ENCODE measurements at places on chromosomes 5 and 9.
A peak's percentile ranks its signal among the peaks of the same experiment; 100 is the strongest.

DNA sequence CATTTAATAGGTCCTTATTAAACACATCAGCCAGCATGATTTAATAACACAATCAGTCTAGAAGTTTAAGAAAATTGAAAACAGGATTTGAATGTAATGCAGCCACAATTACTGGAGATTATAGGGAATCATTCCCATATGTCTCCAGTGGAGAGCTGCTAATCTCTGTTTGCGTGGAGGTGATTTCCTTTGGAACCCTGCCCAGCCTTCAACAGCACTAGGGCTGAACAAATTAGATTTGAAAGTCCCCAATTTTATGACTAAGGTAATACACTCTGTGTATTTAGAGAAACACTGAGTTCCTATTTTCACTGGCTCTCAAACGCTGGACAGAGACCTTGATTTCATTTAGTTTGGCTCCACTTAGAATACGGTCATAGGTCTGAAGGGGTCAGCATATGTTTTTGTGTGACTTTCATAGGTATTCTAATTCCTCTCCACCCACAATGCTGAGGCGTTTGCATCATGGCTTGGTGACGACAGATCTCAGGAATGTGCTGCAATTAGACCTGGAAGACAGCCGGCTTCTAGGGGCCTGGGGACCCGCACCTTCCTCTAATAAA, 508.3 kb downstream of the EBF1 start:
- DNase-seq, result no peak

GRCh38 chr5:168295574-168296201, 4.2 kb downstream of the WWC1 start:
- no peak for DNase-seq

GRCh38 chr9:113872485-113873143, 3.5 kb upstream of the ZNF618 start:
- no peak for DNase-seq

- no peak for DNase-seq
Measured at GRCh38 chr5:80387063-80387768, 20.6 kb upstream of the ZFYVE16 start.

GRCh38 chr9:4494332-4494731, 4.1 kb downstream of the SLC1A1 start:
- no peak for DNase-seq

GRCh38 chr9:132049900-132050299, 29.8 kb downstream of the MED27 start:
- DNase-seq, result no peak

GRCh38 chr9:95494022-95494415, 22.8 kb downstream of the PTCH1 start:
- DNase-seq, result no peak

DNA sequence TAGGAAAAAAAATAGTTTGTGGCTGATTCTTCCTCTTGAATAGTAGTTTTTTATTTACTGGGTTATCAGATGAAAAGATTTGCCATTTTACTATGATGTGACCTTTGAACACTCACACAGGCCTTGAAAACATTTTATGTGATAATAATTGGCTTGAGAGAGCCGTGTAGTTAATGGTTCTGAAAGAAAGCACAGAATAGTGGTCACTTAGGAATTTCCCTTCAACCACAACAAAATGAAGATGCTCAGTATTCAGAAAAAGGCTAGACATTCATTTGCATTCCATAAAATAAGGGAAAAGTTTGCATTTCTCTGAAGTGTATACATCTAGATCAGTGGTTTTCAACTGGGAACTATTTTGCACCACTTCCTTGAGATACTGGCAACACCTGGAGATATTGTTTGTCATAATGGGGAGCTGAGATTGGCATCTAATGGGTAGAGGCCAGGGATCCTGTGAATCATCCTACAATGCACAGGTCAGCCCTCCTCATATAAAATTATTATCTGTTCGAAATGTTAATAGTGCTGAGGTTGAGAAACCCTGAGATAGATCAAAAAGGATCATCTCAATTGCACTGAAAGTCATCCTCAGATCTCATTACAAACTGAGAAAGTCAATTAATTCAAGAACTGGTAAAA, 446.4 kb upstream of the CCNG1 start:
- DNase-seq, result no peak

DNA sequence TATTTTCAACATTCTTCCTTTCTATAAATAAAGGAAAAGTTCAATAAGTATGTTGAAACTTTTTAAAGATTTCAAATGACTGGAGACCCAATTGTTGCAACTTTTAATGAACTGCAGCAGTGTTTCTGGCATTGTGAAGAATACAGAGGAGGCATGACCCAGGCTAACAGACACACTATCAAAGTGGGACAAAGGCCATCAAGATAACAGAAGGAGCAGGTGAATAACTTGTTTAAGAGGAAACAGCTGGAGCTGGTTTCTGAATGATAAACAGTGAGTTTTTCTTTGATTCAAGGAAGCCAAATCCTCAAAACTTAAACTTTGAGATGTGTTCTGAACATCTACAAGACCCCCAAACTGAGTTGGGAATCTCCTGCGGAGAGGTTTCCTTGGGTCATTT, 734.6 kb downstream of the TLR4 start:
- no peak for DNase-seq

DNA sequence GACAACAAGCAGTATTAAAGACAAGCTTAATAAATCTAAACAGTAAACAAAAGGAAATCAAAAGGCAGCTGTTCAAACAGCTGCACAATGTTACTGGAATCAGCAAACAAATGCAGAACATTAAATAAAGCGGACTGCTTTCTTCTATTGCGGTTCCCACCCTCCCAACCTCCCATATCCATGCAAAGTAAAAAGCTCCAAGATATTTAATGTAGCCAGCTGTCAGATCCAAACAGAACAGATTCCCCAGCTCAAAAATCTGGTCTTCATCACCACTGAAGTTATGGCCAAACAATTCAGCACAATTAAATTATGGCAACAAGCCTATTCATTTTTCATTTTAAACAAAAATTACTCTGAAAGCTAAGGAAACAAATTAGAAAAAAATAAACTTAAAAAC, 75.9 kb downstream of the SLC38A9 start:
- DNase-seq, result no peak

GRCh38 chr9:97468658-97469448, 32.6 kb upstream of the TMOD1 start:
- peak; percentile 51 for DNase-seq

- DNase-seq, result no peak
Measured at GRCh38 chr5:1934801-1935429, 52.2 kb upstream of the IRX4 start.

GRCh38 chr9:81669041-81669651, 20.2 kb downstream of the TLE1 start:
- no peak for DNase-seq

GRCh38 chr9:84075004-84075403, 94.4 kb downstream of the RMI1 start:
- no peak for DNase-seq

DNA sequence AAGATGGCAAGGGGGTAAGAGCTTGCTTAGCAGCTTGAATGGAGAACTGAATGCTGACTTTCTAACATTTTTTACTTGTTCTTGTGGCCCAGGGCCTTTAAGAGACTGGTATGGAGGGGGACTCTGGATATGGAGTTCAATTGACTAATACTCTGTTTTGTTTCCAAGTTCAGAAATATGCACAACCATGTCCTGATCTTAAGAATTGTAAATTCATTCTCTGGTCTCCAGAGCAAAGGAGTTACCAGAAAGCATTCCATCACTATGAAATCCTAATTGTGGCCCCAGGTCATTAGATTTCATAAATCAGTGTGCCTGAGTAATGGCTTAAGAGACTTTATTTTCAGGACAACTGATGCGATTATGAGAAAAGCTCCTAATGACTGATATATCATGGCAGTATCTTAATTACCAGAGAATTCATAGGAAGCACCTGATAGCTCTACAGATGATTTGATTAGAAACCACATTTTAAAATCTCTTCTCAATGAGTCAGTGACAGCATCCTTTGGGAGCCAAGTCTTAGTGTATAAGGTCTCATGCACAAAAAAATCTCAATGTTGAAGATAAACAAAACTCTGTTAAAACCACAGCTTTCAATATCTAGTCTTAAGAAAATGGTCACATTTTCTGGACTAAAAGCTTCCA, 613.6 kb upstream of the KLF4 start:
- DNase-seq, result no peak

DNA sequence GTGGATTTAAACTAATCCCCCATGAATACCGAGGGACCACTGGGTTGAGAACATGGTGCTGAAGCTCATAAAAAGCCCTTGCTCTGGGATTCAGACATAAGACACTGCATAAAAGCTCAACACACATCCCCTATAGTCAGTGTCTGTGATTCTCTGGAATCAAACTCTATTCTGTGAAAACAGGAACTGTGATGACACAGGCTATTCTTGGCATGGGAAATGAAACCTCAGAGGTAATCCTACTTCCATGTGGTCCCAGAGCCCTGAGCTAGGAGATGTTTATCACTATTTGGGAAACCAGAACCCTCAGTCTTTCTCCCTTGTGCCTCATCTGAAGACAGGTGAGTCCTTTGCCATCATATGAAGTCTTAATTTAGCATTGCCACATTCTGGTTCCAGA, 135.4 kb upstream of the PRSS3 start:
- DNase-seq, result no peak

DNA sequence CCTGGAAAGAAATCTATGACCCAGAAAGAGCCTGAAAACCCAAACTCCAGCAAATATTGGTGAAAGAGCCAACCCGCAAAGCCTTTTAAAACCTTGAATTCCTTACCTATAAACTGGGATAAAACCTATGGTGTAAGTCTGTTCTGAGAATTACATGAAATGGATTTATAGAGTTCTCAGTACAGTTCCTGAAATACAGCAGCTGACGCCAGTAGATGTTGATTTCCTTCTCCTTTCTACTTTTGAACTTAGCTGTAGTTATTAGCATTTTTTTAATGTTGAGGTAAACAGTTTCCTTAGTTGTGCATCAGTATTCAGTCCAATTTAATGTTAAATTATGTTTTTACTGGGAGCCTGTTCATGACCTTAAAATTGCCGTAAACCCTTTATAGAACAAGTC, 3.7 kb downstream of the SPIN1 start:
- DNase-seq, result no peak

DNA sequence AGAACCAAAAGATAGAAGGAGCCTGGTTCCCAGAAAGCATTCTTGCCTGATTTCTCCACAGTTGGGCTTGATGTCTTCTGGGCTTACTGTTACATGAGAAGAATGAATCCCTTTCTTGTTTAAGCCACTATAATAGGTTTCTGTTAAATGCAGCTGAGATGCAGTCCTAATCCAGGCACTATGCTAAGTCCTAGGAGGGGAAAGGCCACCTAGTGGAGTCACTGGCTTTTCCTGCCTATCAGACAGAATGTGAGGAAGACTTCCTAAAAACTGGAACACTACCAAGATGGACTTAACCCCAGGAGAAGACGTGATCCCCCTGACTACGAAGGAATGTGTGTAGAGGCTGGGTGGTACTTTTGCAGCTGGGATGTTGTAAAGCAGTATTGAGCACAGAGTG, 34.3 kb upstream of the FSD1L start:
- DNase-seq, result no peak

DNA sequence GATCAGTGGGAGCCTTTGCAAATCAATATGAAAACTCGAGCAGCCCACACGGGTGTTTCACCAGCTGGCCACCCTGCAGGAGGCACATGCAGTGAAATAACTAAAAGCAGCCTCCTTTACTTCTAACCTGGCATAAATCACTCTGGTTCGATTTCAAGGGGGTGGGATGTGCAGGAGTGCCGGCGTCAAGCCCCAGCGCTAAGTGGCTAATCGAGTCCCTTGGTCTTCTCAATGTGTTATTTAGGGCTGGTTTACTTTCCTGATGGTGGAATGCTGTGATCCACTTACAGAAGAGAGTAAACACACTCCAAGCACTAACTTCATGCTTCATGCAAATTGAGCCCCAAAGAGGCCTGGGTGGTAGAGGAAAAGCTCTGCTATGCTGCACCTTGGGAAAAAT, 109.4 kb downstream of the TMEM174 start:
- DNase-seq, result no peak

DNA sequence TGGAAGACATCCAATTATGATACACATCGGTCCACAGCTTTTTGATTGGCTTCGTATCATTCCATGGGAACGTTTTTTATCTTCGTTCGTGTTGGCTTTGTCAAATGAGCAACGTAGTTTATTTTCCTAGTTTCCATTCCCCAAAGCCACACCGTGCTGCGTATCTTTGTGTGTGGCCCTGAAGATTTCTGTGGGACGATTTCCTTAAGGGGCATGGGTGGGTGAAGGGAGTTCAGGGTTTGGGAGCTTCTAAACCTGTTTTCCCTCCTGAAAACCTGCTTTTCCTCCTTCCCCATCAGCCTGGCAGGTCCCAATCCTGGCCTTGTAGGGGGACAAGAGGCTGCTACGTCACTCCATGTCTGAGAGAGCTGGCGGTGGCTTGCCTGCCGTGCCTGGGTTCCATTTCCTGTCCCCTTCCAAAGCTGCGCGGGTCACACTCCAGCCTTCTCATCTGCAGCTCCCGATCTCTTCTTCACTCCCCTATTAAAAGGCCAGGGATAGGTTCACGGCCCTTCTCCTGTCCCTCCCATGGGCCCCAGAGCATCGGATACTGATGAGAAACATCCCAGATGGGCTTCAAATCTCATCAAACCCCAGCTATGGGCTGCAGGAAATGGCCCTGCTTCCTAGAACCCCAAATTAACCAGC, 23.5 kb upstream of the ASS1 start:
- no peak for DNase-seq

- no peak for DNase-seq
Measured at GRCh38 chr5:60260658-60261057, 367.1 kb upstream of the PDE4D start.

DNA sequence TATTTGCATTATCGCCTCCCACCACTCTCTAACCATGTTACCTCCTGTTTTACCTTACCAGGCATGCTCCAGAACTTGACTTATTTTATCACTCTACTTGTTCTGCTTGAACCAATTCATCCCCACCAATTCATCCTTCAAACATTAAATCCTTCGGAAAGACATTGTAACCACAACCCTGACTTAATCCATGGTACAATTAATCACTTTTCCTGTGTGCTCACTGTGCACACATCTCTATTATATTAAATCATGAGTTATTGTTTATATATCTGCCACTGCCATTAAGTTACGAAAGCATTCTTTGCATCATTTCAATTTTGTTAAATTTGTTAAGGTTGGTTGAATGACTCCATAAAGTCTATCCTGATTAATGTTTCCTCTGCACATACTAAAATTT, 7.4 kb upstream of the C5orf46 start:
- no peak for DNase-seq

GRCh38 chr5:60295423-60295822, 401.9 kb upstream of the PDE4D start:
- no peak for DNase-seq

DNA sequence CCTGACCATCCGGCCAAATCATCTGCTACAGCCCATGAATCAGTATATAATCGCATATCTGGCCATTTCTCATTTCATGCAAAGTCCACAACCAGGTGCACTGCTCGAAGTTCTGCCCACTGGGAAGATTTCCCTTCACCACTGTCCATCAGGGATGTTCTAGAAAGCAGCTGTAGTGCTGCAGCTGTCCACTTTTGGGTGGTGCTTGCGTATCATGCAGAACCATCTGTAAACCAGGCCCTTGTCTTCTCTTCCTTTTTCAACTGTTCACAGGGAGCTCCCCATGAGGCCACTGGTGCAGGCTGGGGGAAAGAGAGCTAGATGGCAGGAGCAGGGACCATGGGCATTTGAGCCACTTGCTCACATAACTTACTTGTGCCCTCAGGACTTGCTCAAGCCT, 7.4 kb upstream of the ADAMTS6 start:
- DNase-seq, result no peak

GRCh38 chr9:128092199-128092977, 24.4 kb downstream of the SLC25A25 start:
- DNase-seq, result no peak

Measured in activated CD4-positive, alpha-beta T cell treated with anti-CD3 and anti-CD28 coated beads, Interleukin-2, amount 50 U/mL, for 48 hours (primary cell).